ENCODE measurements at places on chromosomes 7 and 10. TPM values are rescaled to one million over a fixed set of nuclear protein-coding genes. Genes with fewer than 3 reads are reported as not detected.

LBX1 gene
- total RNA-seq = not detected

DNA sequence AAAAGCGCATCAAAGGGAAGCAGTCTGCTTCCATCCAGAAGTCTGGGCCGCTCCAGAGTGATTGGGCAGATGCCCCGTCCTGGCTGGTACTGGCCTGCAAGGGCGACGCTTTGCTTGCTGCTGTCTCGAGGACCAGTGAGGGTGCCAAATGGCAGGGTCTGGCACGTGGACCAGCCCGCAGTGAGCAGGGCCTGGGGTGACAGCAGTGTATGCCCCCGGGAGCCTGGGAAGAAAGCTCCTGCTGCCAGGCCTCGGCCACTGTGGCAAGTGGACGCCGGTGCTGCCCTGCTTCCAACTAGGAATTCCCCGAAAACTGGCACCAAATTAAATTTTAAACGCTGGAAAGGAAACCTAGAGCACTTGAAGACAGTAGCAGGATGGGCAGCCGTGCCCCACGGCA is 357.0 kb upstream of the MKI67 start:
- H3K27me3 ChIP-seq = no peaks in the 10 kb centered on the region
- no peaks in the 10 kb centered on the region for H3K36me3 ChIP-seq
- no peaks in the 10 kb centered on the region for H3K4me1 ChIP-seq

- no peaks in the 10 kb centered on the region for H3K27me3 ChIP-seq
- peaks cover 15% of the 10 kb centered on the region for H3K36me3 ChIP-seq
- H3K4me1 ChIP-seq = no peaks in the 10 kb centered on the region
- no peak overlapping the region for H3K27ac ChIP-seq
- DNase-seq = no peak
- no peak overlapping the region for H3K4me3 ChIP-seq
Measured at GRCh38 chr10:72370201-72370722, 15.5 kb upstream of the DNAJB12 start.

DNA sequence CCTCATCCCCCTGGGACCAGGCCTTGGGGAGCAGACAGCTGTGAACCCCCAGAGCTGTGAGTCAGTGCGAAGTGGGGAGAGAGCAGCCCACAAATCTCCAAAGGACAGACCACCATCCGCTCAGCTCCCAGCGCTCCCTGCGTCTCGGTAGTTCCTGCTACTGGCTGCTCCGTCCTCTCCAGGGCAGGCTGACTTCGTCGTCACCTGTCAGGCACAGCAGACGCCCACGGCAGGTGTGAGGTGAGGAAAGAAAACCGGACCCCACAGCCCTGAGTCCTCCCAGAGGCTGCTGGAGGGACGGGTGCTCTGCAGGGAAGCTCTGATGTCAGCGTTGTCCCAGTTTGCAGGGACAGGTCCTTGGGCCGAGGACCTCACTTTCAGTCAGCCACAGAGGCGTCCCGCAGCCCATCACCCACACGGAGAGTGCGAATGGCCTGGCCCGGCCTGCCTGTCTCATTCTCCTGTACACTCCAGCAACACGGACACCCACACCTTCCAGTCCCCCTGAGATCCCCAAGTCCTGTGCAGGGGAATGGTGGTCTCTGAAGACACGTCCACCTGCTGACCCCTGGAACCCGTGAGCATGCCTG is 95.2 kb downstream of the DNAJB6 start:
- no peaks in the 10 kb centered on the region for H3K36me3 ChIP-seq
- H3K27ac ChIP-seq = no peak overlapping the region
- peak overlapping the region; percentile 67 for H3K4me3 ChIP-seq
- H3K27me3 ChIP-seq = no peaks in the 10 kb centered on the region
- DNase-seq = no peak
- H3K4me1 ChIP-seq = no peaks in the 10 kb centered on the region

DNA sequence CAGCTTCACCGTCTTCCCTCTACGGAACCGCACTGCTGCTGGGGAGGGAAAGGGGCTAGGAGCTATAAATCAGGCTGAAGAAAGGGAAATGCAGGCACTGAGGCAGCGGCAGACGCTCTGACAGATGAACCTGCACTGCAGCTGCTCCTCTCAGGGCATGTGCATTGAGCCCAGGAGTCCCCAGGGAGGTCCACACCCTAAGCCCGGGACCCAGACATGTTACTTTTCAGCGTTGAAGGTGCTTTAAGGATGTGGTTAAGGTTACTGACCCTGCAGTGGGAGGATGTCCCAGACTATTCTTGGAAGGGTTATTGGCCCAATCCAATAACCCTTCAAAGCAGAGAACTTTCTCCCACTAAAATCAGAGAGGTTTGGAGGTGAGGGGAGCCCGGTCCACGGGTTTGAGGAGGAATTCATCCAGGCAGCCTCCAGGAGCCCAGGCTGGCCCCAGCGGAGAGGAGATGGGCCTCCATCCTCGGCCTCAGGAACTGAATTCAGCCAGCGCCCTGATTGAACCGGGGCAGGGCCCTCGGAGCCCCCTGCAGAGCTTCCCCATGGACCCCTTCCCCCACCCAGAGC is 75.4 kb downstream of the ADARB2 start:
- H3K4me3 ChIP-seq = no peak overlapping the region
- peaks cover 2% of the 10 kb centered on the region for H3K4me1 ChIP-seq
- DNase-seq = no peak
- H3K27ac ChIP-seq = no peak overlapping the region
- peaks cover 11% of the 10 kb centered on the region for H3K36me3 ChIP-seq
- no peaks in the 10 kb centered on the region for H3K27me3 ChIP-seq

TLX1 gene
- total RNA-seq = not detected

DNA sequence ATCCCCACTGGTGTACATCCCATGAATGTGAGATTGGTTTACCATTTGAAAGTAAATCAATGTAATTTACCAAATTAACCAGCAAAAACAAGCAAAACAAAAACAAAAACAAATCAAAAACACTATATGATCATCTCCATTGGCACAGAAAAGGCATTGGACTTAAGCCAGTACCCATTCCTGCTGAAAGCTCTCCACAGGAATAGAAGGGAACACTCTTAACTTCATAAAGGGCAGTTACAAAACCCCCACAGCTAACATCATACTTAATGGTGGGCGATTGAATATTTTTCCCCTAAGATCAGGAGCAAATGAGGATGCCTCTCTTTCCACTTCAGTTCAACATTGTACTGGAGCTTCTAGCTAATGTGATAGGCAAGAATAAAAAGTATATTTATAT is 34.1 kb downstream of the PRKG1 start:
- no peaks in the 10 kb centered on the region for H3K36me3 ChIP-seq
- no peak overlapping the region for H3K27ac ChIP-seq
- no peak overlapping the region for H3K4me3 ChIP-seq
- no peaks in the 10 kb centered on the region for H3K4me1 ChIP-seq
- H3K27me3 ChIP-seq = no peaks in the 10 kb centered on the region

DNA sequence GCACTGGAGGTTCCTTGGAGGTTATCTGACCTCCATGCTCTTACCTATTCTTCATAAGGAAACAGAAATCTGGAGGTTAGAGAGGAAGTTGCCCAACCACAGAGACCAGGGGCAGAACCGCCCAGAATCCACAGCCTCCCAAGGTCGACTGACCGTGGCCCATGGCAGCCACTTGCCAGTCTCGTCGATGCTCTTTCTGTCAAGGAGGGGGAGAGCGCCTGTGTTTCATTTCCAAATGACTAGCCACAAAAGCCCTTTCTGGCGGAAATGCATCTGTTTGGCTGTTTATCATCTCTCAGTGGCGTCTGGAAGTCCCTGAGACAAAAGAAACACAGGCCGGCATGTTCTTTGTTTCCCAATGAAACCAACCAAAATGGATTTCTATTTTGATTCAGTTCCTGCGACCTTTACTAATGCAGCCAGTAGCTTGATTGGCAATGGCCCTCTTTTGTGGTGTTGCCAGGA is 2.9 kb downstream of the RAMP3 start:
- H3K4me3 ChIP-seq = no peak overlapping the region
- H3K4me1 ChIP-seq = no peaks in the 10 kb centered on the region
- peaks cover 10% of the 10 kb centered on the region for H3K27me3 ChIP-seq
- no peak for DNase-seq
- H3K36me3 ChIP-seq = no peaks in the 10 kb centered on the region

- no peaks in the 10 kb centered on the region for H3K27me3 ChIP-seq
- no peaks in the 10 kb centered on the region for H3K36me3 ChIP-seq
- peaks cover 4% of the 10 kb centered on the region for H3K4me1 ChIP-seq
- no peak for DNase-seq
- H3K27ac ChIP-seq = no peak overlapping the region
Measured at GRCh38 chr7:47572094-47572445, 9.8 kb downstream of the TNS3 start.

GRCh38 chr7:124597509-124597908 is 168.1 kb downstream of the GPR37 start:
- H3K27me3 ChIP-seq = no peaks in the 10 kb centered on the region
- no peak overlapping the region for H3K27ac ChIP-seq
- no peak overlapping the region for H3K4me3 ChIP-seq
- H3K36me3 ChIP-seq = no peaks in the 10 kb centered on the region
- DNase-seq = no peak
- H3K4me1 ChIP-seq = no peaks in the 10 kb centered on the region

DPYSL4 gene
- total RNA-seq = 26.3 TPM

DNA sequence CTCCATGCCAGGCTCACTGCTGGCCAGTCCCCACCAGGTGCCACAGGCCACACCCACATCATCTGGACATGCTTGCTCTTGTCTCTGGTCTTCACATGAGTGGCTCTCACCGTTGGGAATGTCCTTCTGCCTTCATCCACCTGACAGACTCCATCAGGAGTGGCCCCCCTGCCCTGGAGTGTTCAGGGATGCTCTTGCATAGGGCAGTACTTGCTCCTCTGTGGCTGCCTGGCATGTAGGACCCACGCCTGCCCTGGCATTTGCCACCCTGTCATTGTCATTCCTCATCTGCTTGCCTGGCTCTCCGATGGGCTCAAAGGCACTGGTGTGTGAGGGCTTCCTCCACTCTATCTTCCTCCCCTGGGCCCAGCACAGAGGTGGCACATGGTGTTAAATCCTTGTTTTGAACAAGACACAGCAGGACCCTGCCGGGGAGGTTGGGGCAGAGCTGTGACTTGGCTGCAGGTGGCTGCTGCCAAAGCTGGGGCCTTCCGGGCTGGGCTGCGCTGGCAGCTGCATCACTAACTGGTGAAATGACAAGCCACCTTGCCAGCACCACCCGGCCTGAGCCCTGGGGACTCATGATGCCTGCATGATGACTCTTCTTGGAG is 1.8 kb downstream of the SH2D4B start:
- H3K27ac ChIP-seq = no peak overlapping the region
- peaks cover 4% of the 10 kb centered on the region for H3K36me3 ChIP-seq
- H3K4me3 ChIP-seq = no peak overlapping the region
- no peaks in the 10 kb centered on the region for H3K4me1 ChIP-seq

GRCh38 chr7:149827089-149827981 is 10.8 kb upstream of the ZNF862 start:
- H3K4me3 ChIP-seq = no peak overlapping the region
- H3K36me3 ChIP-seq = peaks cover 4% of the 10 kb centered on the region
- no peak for DNase-seq
- H3K27me3 ChIP-seq = no peaks in the 10 kb centered on the region

DNA sequence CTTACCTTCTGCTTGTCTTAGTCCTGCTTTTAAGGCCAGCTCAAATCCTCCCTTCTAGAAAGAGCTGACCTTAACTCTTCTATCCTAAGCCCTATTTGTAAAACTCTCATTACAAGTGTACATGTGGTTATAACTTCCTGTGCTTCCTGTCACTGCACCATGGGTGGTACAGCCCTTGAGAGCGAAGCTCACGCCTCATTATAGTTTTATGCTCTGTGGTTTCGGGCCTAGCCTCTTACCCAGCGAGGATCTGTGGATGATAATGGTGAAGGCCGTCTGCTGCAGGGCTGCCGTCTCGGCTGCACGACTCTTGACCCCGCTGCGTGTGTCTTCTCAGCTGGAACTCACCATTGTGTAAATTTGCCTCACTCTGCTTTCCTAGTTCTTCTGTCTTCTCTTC is 74.6 kb downstream of the CUL1 start:
- H3K4me1 ChIP-seq = 0 out of 2 replicates have a peak, but pooled peaks cover 3% of the 10 kb centered on the region
- no peak overlapping the region for H3K27ac ChIP-seq
- no peak for DNase-seq
- no peak overlapping the region for H3K4me3 ChIP-seq
- H3K27me3 ChIP-seq = no peaks in the 10 kb centered on the region

ELOVL3 gene
- not detected for total RNA-seq

GRCh38 chr10:58281092-58281752 is 12.3 kb downstream of the CISD1 start:
- no peaks in the 10 kb centered on the region for H3K27me3 ChIP-seq
- DNase-seq = no peak
- H3K36me3 ChIP-seq = peaks cover 2% of the 10 kb centered on the region
- no peaks in the 10 kb centered on the region for H3K4me1 ChIP-seq
- H3K27ac ChIP-seq = no peak overlapping the region

NKX2-3 gene
- not detected for total RNA-seq
